M059J (cell line): ENCODE measurements at places on chromosomes 6 and 20.

DNA sequence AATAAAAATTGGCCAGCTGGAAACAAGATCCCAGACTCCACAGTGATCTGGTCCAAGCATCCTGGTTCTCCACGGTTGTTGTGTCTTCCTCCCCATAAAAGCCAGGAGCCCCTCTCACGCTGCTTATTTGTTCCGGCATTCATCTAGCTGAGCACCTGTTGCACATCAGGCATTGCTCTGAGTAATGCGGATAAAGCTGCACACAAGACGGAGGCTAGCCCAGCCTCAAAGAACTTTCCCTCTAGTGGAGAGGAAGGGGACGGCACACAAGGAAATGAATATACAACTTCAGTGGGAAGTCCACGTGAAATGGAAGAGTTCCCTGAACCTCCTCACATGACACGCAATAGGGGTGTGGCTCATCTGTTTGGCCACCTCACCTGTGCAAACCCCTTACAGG is 30.3 kb upstream of the NXT1 start:
- no peak for DNase-seq

DNA sequence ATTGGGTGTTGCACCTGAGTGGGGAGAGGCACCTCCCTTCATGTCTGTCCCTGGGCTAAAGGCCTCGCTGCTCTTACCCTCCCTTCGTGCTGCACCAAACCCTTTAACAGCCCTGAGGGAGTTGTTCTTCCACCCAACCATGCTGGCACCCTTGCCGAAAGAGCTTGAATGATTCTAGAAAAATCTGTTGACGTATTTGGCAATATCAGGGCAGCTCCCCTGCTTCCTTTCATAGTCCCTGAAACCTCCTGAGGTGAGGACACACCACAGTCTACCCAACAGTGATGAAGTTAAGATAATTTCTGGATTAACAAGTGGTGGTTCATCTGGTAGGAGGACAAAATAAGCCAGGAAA is 15.3 kb downstream of the CD83 start:
- no peak for DNase-seq

DNA sequence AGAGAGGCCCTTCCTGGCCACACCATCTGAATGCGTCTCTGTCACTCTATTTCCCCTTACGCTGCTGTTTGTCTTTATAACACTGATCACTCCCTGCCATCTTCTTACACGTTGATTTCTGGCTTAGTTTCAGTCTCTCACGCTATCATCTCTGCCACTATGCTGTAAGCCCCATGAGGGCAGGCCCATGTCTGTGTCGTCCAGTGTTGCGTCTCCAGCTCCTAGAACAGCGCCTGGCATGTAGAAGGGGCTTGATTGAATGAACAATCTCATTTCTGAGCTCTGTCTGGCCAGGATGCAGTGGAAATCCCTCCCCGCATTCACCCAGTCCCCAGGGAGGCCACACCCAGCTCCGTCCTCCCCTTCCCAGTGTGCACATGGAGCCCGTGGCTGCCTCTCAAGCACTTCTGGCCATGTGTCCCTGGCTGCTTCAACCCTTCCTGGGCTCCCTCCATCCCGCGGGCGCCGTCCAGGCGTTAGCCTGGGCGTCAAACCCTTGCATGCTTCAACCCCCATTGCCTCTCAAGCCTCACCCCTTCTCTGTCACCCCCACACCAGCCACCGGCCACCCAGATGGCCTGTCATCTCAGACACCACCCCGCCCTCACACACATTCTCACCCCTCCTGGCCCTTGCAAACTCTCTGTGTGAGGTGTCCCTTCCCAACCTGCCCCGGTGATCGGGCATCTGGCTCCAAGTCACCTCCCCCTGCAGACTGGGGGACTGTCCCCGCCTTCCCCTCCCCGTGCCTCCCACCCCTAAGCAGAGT is 71.1 kb downstream of the SRC start:
- DNase-seq = no peak

DNA sequence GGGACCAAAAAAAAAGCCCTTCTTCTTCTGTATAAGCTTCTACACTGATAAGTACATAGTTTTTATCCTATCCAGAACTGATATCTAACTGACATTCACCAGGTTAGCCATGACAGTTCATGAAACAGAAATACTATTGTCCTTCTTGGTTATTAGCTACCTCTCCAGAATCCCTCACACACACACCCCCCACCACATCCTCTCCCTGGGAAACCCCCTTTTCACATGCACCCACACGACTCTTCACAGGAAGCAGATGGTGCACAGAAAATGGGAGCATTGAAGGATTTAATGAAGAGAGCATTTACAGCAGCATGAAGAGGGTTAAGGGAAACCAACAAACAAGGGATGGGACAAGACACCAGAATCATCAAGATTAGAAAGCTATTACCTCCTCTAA is 88.9 kb downstream of the FHL5 start:
- DNase-seq = no peak

GRCh38 chr6:17768388-17768787 is 61.7 kb upstream of the NUP153 start:
- peak; percentile 25 for DNase-seq

- no peak for DNase-seq
Measured at GRCh38 chr6:128346569-128346968, 173.8 kb downstream of the PTPRK start.

DNA sequence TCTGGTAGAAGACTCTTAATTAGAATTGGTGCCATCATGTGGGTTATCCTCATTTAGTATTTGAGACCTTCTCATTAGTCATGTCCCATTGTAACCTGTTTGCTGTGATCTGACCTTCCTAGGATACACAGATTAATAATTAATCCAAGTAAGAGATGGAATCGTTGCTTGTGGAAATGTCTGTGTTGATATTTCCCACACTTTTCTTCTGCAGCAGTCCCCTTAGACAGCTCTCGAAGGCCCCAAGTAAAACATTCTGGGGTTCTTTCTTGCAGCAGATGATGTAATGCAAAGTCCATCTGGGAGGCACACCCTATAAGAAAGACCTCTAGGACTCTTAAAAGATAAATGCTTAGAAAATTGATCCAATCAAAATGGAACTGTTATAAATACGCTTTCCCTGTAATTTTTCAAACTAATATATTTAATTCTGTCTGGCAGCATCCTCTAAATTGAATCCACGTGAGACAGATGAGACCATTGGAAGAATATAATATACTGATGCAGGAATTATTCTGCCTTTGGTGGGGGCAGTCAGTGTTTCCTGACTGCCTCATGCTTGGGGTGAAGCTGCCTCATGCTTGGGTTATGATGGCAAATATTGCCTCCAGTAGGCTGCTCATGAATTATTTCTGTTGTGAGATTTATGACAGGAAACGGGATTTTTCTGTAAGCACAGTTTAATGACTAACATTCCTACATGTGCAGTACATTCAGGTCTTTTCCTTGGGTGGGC is 54.5 kb upstream of the ARMC2 start:
- DNase-seq = no peak

DNA sequence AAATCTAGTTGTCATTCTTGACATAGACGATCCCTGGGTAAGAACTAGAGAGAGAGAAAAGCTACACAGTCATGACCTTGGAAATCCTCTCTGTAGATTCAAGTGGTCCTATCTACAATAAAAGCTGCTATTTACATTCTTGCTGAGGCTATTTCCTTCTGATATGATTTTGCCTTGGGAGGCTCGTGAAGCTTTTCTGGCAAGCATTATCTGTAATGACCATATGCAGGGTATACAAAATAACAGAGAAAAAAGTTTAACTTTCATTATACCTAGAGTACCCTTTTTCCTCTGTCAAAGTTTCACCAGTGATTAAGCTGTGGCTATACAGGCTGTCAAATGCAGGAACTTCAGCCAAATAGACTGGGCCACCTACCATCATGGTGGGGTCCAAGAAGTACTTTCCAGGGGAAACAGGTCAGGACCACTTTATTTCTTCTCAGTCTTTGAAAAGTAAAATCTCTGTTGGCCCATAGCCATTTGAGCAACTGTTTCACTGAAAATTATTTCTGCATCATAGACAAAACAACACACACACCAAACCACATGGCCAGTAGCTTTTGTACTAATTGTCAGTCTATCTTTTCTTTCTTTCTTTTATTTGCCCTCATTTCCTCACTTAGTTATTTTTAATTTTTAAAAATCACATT is 677.0 kb upstream of the ID4 start:
- no peak for DNase-seq

DNA sequence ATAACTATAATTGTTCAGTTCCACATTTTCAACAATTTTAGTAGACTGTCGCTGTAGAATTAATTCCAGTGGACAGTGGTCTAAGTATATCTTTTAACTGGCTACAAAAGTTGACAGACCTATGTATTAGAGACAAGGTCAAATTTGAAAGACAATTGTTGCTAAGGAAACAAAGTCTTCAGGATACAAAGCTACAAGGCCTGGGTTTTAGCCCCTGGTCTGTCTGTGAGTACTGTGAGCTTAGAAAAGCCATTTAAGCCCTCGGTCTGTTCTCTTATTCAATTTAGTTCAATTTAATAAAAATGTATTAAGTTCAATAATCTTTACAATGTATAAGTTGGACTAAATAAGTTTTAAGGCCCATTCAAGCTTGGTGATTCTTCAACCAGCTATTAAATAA is 352.5 kb downstream of the HDGFL1 start:
- no peak for DNase-seq

DNA sequence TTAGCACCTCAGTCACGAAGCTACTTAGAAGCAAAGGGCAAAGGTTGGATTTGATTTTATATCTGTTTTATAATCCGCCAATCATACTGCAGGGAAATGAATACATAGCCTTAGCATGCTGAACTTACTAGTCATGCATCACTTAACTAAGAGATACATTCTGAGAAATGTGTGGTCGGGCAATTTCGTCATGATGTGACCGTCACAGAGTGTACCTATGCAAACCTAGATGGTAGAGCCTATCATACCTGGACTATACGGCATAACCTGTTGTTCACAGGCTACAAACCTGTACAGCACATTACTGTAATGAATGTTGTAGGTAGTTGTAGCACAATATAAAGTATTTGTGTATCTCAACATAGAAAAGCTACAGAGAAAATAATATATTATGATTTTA is 345.2 kb upstream of the RGS17 start:
- DNase-seq = no peak

GRCh38 chr6:109693111-109693510 is 2.0 kb downstream of the FIG4 start:
- no peak for DNase-seq

- peak; percentile 68 for DNase-seq
Measured at GRCh38 chr20:57769756-57770155, 59.9 kb upstream of the PMEPA1 start.

- no peak for DNase-seq
Measured at GRCh38 chr20:15091421-15092037, 754.1 kb upstream of the FLRT3 start.

GRCh38 chr6:82182756-82183155 is 64.8 kb downstream of the IBTK start:
- peak; percentile 25 for DNase-seq

GRCh38 chr6:87472525-87473418 is at the start of gene SLC35A1:
SLC35A1 (plus strand) TSS chr6:87472974; CDS start chr6:87473004, 30 bp downstream.
- DNase-seq = peak; percentile 72

DNA sequence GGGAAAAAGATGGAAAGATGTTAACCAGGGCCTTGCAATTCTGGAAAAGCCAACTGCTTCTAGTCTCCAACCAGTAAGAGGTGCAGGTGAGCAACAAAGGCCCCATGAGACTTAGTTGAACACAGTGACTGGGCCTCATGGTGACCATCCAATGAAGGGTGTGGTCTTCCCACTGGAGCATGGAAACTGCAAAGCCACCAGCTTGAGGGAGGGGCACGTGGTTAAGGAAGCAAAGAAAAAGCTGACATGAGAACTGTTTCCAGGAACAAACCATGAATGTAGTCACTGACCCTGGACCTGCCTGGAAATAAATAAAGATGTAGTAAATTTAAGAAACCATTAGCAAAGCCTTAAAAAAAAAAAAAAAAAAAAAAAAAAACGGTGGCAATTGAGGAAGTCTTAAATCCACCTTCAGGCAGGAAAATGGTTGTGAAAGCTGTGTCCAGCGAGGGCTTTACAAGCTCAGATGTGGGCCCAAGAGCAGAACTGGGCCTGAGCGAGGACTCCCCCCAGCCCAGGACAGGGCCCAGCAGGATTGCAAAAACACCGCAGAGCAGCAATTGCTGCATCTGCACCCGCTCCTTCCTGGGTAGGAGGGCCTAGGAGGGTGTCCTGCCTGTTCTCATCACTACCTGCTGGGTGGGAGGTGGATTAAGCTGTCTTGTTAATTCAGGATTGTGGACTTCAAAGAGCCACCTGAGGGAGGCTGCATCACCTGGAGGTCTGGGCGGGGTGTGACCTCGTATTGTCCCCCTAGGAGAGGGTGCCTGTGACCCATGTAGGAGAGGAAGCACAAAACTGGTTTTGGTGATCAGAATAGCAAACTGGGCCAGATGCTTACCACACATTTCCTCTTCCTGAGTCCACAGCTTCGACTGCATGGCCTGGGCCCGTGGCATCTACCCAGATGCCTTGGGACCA is 10.3 kb downstream of the GFRA4 start:
- no peak for DNase-seq

DNA sequence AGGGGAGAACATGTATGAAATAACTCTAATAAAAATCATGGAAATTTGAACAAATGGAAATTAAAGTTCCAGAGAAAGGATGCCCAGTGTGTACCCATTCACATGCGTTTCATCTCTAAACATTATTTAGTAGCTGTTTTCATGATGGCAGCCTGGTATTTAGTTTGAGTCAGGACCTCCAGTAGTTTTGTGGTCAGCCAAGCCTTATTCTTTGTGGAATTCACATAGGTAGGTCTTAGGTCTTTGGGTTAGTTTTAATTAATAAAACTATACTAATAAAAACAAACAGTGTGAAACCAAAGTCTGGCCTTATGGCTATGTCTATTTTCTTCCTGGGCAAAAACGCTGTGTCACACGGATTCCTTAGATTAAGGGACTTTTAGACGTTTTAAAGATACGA is 137.8 kb downstream of the FOXC1 start:
- no peak for DNase-seq

DNA sequence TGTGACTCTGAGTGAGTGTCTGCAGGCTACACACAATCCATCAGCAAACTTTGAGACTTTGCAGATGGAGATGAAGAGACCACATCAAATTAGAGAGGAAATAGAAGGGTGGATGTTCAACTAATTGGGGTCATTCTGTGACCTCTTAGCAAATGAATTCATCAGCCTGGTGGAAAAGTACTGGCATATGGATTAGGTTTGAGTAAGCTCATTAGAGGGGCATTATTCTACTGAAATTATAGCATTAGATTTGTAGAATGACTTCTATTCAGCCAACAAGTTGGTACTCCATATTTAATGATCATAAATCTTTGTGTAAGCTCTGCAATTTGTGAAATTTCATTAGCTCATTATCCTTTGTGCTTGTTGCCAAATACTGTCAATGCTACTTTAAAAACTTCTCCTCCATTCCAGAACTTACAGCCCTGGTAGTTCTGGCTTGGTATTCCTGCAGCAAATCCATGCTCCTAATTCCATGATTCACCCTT is 63.8 kb downstream of the ADTRP start:
- no peak for DNase-seq

DNA sequence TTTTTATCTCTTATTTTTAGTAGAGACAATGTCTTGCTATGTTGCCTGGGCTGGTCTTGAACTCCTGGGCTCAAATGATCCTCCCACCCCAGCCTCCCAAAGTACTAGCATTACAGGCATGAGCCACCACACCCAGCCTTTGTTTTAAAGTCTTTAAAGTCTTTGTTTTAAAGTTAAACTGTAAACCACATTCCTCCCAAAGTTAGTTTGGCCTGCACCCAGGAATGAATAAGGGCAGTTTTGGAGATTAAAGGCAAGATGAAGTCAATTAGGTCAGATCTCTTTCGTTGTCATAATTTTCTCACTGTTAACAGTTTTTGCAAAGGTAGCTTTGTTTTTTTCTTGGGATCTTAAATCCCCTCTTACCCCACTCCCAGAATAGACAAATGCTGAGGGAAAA is 63.8 kb downstream of the UBR2 start:
- peak; percentile 42 for DNase-seq
